Activated B cell treated with CpG ODN at 0.5 μM for 24 hours (primary cell): ENCODE measurements at places on chromosomes 13 and 19.

DNA sequence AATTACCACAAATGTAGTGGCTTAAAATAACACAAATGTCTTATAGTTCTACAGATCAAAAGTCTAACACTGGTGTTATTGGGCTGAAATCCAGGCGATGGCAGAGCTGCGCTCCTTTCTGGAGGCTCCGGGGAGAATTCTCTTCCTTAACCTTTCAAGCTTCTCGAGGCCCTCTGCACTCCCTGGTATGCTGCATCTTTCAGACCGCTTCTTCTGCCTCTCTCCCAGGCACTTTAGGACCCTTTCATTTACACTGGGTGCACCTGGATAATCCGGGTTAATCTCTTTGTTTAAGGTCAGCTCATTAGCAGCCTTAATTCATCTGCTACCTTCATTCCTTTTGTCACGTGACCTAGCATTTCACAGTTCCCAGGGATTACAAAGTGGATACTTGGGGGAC lies 211.3 kb upstream of the RFC3 start:
- no peaks in the 10 kb centered on the region for H3K36me3 ChIP-seq
- no peak for DNase-seq
- peaks cover 3% of the 10 kb centered on the region for H3K27me3 ChIP-seq
- H3K27ac ChIP-seq = no peak overlapping the region
- no peak overlapping the region for H3K4me3 ChIP-seq

- no peak overlapping the region for H3K27ac ChIP-seq
- H3K36me3 ChIP-seq = no peaks in the 10 kb centered on the region
Observed at GRCh38 chr13:61111529-61111928, 304.1 kb downstream of the PCDH20 start.

DNA sequence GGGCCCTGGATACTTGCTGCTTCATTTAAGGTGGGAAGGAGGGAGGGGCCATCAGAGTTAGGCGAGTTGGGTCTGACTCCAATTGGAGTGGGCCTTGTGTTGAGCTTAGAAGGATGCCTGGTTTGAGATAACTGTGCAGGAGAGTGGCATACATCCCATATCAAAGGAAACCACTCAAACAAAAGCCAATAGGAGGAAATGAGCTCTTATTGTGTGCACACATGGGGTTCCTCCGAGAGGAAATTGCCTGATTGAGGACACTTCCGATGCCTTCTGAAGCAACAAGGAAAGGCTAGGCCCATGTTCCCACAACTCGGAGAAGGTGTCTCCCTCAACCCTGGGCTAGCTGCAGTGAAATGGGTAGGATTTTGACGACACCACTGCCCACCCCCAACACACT lies 19.6 kb downstream of the MBNL2 start:
- peaks cover 41% of the 10 kb centered on the region for H3K4me1 ChIP-seq
- peaks cover 43% of the 10 kb centered on the region for H3K36me3 ChIP-seq
- no peak overlapping the region for H3K4me3 ChIP-seq
- no peak overlapping the region for H3K27ac ChIP-seq
- no peak for DNase-seq

DNA sequence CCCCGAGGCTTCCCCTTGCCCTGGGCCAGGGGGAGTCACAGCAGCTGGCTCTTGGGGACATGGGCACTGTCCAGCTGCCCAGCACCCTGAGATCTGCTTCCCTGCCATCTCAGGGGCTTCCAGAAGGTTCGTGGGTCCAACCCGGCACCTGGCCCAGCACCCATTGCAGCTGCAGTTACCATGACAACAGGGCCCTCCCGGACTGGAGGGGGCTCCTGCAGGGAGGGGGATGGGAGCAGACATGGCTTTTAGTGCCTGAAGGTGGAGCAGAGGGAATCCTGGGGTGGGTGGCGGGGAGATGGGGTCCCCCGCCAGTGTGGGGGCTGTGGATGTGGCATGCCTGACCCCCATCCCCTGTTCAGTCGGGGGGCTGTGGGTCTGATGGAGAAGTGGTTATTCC lies 14.7 kb downstream of the PIN1 start:
- H3K4me3 ChIP-seq = no peak overlapping the region
- H3K36me3 ChIP-seq = peaks cover 40% of the 10 kb centered on the region
- no peak for DNase-seq
- H3K4me1 ChIP-seq = no peaks in the 10 kb centered on the region
- H3K27ac ChIP-seq = no peak overlapping the region
- H3K27me3 ChIP-seq = no peaks in the 10 kb centered on the region

DNA sequence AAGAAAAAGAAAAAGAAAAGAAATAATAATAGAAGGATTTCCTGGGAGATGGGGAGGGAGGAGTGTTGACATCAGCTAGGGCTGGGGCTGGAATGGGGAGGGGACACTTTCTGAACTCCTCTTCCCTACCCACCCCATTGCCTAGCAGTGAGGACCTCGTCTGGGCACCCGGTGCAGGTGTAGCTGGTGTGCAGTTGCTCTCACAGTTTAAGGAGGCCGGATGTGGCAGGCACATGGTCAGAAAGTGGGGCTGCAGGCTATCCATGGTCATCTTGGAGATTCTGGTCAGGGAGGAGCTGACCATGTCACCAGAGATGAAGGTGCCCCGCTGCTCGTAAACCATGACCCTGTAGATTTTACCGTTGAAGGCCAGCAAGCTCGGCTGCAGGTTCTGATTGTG lies 8.5 kb upstream of the TUBB4A start:
- no peak for DNase-seq
- H3K27ac ChIP-seq = no peak overlapping the region
- no peak overlapping the region for H3K4me3 ChIP-seq
- H3K27me3 ChIP-seq = no peaks in the 10 kb centered on the region
- H3K4me1 ChIP-seq = no peaks in the 10 kb centered on the region

GRCh38 chr13:70505809-70506208 lies 397.6 kb upstream of the KLHL1 start:
- no peaks in the 10 kb centered on the region for H3K4me1 ChIP-seq
- no peak overlapping the region for H3K27ac ChIP-seq

- H3K27me3 ChIP-seq = no peaks in the 10 kb centered on the region
- H3K4me3 ChIP-seq = no peak overlapping the region
- no peaks in the 10 kb centered on the region for H3K36me3 ChIP-seq
- no peak for DNase-seq
- no peak overlapping the region for H3K27ac ChIP-seq
Observed at GRCh38 chr19:30760014-30760413, 387.8 kb downstream of the ZNF536 start.

- no peak overlapping the region for H3K27ac ChIP-seq
- H3K36me3 ChIP-seq = peaks cover 7% of the 10 kb centered on the region
- peaks cover 92% of the 10 kb centered on the region for H3K4me1 ChIP-seq
- no peaks in the 10 kb centered on the region for H3K27me3 ChIP-seq
- no peak overlapping the region for H3K4me3 ChIP-seq
- no peak for DNase-seq
Observed at GRCh38 chr13:40585911-40586471, 80.5 kb downstream of the FOXO1 start.

DNA sequence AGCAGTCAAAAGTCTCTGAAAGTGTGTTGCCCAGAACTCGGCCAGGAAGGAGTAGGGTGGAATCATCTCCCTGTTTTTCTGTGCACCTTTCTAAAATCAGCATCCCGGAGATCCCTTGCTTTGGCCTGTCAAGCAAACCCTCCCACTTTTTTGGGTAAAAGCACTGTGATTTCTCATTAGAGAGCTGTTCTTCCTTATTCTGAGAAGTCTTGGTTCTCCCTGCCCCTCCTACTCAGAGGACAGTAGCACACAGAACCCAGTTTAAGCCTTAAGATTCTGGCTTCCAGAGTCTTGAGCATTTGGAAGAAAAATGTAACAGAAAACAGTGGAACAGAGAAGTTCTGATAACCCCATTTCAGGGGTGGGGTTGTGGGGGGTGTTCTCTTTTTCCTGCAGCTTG lies 52.6 kb upstream of the KATNAL1 start:
- H3K27ac ChIP-seq = no peak overlapping the region
- H3K4me3 ChIP-seq = no peak overlapping the region
- peaks cover 19% of the 10 kb centered on the region for H3K4me1 ChIP-seq
- DNase-seq = no peak
- H3K36me3 ChIP-seq = peaks cover 24% of the 10 kb centered on the region
- no peaks in the 10 kb centered on the region for H3K27me3 ChIP-seq

DNA sequence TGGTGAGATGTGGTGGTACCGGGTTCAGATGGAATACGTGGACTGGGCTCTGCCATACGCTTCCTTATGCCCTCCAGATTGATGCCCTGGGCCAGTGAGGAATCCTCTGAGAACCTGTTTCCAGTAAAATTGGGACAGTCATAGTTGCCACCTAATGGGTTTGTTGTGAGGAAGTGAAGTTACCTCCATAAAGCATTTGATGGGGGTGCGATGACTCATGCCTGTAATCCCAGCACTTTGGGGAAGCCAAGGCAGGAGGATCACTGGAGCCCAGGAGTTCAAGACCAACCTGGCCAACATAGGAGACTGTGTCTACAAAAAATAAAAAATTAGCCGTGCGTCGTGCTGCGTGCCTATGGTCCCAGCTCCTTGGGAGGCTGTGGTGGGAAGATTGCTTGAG lies 4.8 kb downstream of the SNRPA start:
- DNase-seq = no peak
- peak overlapping the region; percentile 24 for H3K4me3 ChIP-seq
- H3K36me3 ChIP-seq = peaks cover 73% of the 10 kb centered on the region
- peak overlapping the region; percentile 59 for H3K27ac ChIP-seq

DNA sequence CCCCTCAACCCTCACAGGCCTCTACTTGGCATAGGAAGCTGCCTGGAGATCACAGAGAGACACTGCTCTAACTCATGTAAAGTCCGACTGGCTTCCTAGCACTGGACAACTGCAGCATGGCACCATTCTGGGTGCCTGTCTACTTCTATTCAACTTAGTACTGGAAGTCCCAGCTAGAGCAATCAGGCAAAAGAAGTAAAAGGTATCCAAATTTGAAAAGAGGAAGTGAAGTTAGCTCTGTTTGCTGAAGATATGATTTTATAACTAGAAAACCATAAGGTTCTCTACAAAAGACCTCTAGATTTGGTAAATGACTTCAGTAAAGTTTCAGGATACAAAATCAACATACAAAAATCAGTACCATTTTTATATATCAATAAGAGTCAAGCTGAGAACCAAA lies 1017.6 kb downstream of the PCDH9 start:
- DNase-seq = no peak
- H3K36me3 ChIP-seq = no peaks in the 10 kb centered on the region
- H3K4me1 ChIP-seq = no peaks in the 10 kb centered on the region

GRCh38 chr19:52923778-52924593 lies 758 bp upstream of the ZNF888 start:
- DNase-seq = no peak
- peaks cover 29% of the 10 kb centered on the region for H3K4me1 ChIP-seq
- H3K4me3 ChIP-seq = peak overlapping the region; percentile 95
- no peaks in the 10 kb centered on the region for H3K27me3 ChIP-seq
- peak overlapping the region; percentile 88 for H3K27ac ChIP-seq

- no peaks in the 10 kb centered on the region for H3K36me3 ChIP-seq
- peaks cover 2% of the 10 kb centered on the region for H3K4me1 ChIP-seq
- no peak overlapping the region for H3K27ac ChIP-seq
- no peaks in the 10 kb centered on the region for H3K27me3 ChIP-seq
- no peak overlapping the region for H3K4me3 ChIP-seq
- DNase-seq = no peak
Observed at GRCh38 chr13:80297094-80297493, 43.8 kb downstream of the SPRY2 start.

GRCh38 chr13:30396434-30397075 lies 25.7 kb upstream of the UBE2L5 start:
- peaks cover 29% of the 10 kb centered on the region for H3K4me1 ChIP-seq
- peak overlapping the region; percentile 38 for H3K4me3 ChIP-seq
- peak overlapping the region; percentile 66 for H3K27ac ChIP-seq
- DNase-seq = no peak
- no peaks in the 10 kb centered on the region for H3K27me3 ChIP-seq
- H3K36me3 ChIP-seq = peaks cover 4% of the 10 kb centered on the region

DNA sequence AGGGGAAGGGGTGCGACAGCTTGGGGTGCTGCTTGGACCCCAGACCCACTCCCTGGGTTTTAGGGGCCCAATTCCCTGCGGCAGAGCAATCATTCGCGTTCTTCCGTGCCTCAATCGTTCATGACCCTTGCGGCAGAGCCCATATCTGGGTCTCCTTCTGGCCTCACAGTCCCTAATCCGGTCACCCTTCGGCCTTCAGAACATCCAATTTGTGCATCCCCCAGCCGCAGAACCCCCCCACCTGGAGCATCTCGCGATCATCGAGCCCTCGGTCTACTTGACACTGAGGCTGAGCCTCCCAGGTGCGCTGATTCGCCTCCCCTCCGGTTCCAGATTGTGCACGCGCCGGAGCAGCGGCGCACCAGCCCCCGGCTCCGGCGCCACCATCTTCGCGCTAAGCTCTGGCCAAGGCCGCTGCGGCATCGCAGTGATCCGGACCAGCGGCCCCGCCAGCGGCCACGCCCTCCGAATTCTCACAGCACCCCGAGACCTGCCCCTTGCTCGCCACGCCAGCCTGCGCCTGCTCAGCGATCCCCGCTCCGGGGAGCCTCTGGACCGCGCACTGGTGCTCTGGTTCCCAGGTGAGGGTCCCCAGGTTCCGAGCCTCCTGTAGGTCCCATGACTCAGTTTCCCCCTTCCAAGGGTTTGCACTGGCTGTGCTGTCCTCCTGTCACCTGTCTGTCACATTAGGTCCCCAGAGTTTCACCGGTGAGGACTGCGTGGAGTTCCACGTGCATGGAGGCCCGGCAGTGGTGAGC lies 501 bp downstream of the GTPBP3 start:
- peaks cover 24% of the 10 kb centered on the region for H3K36me3 ChIP-seq
- DNase-seq = no peak
- peak overlapping the region; percentile 89 for H3K27ac ChIP-seq
- H3K4me3 ChIP-seq = peak overlapping the region; percentile 90
- no peaks in the 10 kb centered on the region for H3K27me3 ChIP-seq

DNA sequence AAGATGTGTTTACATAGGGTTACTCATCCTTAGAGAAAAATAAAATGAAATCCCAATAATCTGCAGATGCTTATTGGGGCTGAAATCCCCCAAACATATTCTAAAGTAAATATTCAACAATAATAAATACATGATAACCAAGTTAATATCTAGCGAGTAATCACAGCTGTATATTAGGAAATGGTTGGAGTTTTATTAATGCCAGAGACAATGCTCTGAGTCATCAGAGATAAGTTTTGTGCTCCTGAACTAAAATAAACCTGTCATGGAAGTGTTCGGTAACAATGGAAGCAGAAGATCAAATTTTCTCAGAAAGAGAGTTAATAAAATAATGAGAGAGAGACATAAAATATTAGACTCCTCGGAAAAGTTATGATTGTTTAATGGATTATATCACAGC lies 31.4 kb downstream of the FLT1 start:
- H3K27ac ChIP-seq = no peak overlapping the region
- H3K36me3 ChIP-seq = no peaks in the 10 kb centered on the region
- peaks cover 4% of the 10 kb centered on the region for H3K27me3 ChIP-seq
- DNase-seq = no peak
- no peak overlapping the region for H3K4me3 ChIP-seq
